ENCODE measurements at places on chromosomes 11 and 22.

DNA sequence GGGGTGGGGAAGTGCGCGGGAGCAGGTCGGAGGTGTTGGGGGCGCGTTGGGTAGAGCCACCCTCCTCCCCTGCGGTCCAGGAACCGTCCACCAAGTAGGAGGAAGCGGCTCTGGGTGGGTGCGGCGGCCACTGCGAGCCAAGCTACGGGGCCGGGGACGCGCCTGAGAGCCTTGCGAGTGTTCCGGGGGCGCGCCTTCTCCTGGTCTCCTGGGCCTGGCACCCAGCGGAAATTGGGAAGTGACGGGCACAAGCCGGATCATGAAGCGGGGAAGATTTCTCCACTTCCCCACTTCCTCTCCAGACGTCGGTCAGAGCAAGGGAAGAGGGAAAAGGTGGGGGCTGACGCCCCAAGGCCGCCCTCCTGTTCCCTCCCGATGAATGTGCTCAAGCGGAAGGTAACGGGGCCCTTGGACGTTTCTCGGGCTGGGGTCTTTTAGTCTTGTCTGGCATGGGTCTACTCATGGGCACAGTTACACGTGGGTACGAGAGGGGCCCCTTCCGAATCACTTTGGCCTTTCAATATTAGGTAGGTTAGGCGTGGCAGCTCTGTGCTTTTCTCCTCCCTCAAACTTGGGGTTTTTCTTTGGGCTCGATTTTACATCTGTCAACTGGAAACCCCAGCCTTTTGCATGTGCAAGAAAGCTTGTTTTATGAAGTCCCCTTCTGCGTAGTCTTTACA lies 865 bp downstream of the RBM14 start:
- ATAC-seq: no peak

DNA sequence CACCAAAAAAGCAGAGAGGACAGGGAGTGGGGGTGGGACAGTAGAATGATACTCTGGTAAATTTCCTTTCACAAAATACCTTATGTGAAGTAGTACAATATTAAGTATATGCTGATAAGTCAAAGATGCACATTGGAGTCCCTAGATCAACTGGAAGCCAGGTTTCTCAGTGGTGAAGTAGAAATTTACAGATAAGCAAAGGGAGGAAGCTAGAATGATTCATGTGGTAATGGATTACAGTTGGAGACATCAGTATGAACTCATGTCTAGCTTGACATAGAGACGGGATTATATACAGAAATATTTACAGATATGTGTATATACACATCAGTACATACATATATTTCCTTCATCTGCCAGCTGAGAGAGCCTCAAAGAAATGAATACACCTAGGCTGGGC lies 21.5 kb downstream of the PLEKHB1 start:
- no peak for ATAC-seq

GRCh38 chr11:116930177-116930576 lies 92.8 kb upstream of the APOA1 start:
- ATAC-seq: peak; percentile 28

DNA sequence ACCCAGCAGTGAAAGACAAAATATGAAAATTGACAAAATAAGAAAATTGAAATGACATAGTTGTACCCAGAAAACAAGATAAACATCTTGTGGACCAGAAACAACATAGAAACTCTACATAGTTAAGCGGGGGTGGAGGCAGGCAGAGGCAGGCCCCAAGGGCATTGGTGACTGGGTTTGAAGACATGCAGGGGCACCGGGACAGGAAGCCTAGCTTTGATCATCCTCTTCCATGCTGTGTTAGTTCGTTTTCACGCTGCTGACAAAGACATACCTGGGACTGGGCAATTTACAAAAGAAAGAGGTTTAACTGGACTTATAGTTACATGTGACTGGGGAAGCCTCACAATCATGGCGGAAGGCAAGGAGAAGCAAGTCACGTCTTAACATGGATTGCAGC lies 33.5 kb upstream of the CRTAM start:
- ATAC-seq: no peak

GRCh38 chr11:33636104-33636503 lies 64.5 kb downstream of the C11orf91 start:
- no peak for ATAC-seq

Data from activated T-helper 17 cell treated with anti-CD3 and anti-CD28 coated beads, Interleukin-2, amount 50 U/mL, for 72 hours (primary cell).